NB4 (cell line): ENCODE measurements at places on chromosomes 2 and 18.
A peak's percentile ranks its signal among the peaks of the same experiment; 100 is the strongest.

DNA sequence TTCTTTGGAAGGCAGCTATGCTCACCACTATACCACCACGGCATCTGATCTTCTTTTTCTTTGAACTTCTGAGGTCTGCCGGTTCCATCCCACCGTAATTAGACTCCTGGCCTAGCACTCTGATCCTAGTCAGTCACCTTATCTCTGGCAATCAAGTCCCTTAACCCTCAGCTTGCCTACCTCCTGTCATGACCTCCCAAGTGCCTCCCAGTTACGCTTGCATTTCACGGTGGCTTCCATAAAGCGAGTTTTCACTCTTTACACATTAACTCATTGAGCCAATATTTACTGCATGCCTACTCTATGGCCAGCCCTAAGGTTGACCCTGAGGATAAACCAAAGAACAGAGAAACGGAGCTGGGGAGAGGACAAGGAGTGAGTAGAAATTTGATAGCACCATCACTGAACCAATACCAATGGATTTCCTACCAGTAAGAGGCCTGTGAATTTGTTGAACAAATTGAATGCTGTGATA is 37.8 kb upstream of the TMEM182 start:
- DNase-seq, result no peak

DNA sequence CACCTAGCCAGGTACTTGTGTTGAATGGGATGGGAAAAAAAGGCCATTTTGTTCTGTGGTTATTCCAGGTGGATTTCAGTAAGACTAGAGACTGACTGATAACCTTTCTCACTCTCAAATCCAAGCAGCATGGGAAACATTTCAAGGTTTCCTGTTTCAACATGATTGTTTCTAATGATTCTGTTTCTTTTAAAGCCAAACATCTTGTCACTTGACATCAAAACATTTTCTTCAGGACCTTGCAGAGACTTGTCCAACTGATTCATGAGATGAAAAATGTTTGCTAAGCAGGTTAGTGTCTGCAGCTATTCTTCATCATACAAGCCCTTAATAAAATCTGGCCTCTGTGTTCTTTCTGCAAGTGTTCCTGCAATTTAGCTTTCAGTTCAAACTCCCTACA is 456.5 kb upstream of the CWC22 start:
- no peak for DNase-seq

DNA sequence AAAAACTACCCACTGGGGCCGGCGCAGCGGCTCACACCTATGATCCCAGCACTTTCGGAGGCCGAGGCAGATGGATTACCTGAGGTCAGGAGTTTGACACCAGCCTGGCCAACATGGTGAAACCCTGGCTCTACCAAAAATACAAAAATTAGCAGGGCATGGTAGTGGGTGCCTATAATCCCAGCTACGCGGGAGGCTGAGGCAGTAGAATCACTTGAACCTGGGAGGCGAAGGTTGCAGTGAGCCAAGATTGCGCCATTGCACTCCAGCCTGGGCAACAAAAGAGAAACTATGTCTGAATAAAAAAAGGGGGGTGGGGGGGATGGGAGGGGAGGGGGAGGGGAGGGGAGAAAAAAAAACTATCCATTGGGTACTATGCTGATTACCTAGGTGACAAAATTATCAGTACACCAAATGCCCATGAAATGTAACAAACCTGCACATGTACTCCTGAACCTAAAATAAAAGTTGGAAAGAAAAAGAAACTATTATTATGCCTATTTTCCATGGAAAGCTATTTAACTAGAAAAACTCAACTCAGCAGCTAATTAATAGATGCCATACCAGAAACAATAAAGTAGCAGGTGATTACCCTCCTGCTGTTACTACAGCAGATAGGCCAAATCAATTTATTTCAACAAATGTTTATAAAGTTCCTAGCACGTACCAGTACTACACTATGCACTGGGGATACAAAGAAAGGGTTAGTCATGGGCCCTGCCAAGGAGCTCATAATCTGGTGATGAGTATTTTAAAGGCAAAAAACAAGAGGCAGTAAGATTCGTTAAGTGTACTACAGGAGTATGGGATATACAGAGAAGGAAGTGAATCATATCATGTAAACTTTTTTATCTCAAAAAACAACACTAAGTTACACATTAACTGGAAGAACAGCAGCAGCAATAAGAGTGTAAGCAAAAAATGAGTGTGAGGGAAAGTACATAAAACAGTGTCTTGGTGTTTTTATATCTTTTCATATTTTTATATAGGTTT is 112.8 kb upstream of the SLC39A10 start:
- peak; percentile 56 for DNase-seq

GRCh38 chr18:58175122-58175785 is 131.2 kb downstream of the NEDD4L start:
- DNase-seq, result no peak

DNA sequence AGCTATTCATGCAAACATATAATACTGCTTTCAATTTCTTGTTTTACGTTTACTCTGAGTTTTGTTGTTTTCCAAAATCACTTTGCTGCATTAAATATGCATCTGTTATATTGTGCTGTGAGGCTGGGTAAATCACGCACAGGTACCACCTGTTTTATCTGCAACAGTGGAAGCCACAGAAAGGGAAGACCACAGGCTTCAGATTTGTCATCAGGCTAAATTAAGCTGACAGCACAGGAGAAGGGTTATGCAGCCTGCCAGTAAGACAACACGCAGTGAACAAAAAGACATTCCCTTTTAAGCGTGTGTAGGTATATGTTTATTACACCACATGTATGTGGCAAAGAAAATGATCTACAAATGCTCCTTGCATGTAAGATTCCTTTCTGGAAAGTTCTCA is 38.2 kb downstream of the ZNF516 start:
- no peak for DNase-seq

GRCh38 chr2:229417916-229418315 is 146.8 kb upstream of the PID1 start:
- DNase-seq, result no peak

- DNase-seq, result no peak
Observed at GRCh38 chr18:42977982-42978637, 137.4 kb downstream of the RIT2 start.

DNA sequence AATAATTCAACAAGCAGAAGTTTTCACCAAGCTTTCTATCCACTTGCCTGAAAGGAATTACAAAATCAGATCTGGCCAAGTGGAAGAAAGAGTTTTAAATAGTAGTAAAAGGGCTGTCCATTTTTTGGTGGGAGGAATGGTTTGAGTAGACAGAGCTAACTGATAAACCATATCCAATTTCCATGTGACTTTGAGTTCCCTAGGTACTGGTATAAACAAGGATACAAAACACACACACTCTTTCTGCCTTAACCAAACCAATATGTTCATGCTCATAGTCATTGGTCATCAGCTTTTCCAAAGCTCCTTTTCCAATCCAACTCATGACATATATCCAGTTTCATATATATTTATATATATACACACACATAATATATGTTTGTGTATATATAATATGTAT is 49.5 kb upstream of the REL start:
- DNase-seq, result no peak

DNA sequence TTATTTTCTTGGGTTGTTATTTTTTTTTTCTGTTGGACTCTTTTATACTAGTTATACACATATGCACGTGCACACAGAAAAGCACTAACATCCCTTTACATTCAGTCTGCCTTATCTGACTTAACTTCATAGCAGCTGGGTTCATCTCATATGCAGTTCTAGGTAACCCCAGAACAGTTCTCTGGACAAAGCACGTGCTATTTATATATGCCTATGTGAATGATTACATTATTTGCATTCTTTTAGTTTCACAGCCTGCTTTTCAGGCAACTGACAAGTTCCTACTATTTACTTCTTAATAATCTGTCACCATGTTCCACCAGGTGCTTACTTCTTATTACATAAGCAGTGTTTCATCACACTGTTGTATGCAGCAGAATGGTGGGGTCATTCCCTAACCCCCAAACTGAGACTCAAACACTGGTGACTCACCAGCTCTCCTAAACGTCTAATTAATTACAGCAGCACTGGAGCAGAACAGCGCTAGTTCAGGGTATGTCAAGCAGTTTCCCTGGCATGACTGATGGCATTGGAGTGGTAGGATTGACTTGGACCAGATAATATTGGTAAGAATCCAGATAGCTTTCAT is 372.8 kb downstream of the CLIP4 start:
- no peak for DNase-seq

GRCh38 chr18:63203497-63203896 is 116.1 kb downstream of the BCL2 start:
- no peak for DNase-seq

DNA sequence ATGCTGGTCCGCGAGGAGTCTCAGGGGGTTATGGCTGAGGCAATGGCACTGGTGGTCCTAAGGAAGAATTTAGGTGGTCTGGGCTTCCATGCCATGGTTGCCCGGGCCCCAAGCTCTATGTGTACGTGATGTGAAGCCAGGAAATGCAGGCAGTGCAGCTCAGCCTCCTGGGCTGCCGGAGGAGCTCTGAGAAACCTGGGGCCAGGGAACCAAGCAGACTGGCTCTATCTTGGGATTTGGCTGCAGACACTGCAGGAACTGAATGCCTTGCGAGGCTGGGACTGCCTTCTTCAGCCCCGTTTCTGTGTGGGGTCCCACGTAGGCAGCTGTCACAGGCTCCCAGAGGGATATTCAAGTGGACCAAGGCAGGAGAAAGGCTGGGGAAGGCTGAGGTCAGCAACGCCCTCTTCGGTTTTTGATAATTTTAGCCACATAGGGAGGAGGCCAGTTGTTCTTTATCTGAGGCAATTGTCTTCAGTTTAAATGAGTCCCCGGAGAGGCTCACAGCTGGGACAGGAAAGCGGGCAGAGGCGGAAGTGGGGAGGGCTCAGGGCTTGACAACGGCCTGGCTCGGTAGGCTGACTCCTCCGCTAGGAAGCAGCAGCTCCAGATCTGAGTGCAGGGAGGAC is 77.7 kb downstream of the RHOB start:
- peak; percentile 98 for DNase-seq

- peak; percentile 73 for DNase-seq
Observed at GRCh38 chr2:27710640-27711430, 47.1 kb downstream of the SLC4A1AP start.

DNA sequence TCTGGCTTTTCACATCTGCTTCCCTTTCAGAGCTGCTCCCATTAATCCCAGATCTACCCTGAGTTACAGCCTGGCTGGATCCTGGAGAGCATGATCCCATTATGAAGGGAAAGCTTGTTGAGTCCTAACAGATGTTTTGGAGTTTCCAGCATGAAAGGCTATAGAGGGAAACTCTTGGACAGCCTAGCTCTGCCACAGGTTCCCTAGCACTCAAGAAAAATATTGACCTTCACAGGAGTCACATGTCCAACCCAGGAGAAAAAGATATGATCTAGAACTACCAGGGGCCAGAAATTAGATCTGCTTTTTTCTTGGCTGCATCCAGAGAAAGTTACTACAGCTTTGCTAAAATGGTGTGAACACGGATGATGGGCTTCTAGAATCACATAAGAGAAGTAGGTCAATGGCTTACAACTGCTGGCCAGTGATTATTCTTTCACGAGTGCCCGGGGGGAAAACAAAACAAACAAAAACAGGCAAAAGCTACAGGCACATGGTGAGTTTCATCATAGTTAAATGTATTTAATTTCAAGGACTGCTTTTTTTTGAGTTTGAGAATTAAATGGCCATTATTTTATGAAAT is 15.9 kb downstream of the CCDC93 start:
- no peak for DNase-seq

DNA sequence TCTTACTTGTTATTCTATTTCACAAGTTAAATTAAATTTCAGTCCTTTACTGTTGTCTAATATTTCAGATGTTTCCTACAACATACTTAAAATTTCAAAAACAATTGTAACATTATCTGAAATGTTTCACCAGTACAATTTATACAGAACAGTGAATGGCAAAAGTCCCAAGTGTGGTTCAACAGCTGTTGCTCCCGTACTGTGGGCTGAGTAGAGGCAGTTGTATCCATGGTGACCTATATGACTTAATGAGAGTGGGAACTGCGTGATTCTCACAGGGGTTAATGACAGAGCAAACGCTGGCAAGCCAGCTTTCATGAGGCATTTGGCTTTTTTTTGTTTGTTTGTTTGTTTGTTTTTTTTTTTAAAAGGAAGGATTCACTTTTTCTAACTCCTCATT is 5.3 kb upstream of the PLCL1 start:
- no peak for DNase-seq

DNA sequence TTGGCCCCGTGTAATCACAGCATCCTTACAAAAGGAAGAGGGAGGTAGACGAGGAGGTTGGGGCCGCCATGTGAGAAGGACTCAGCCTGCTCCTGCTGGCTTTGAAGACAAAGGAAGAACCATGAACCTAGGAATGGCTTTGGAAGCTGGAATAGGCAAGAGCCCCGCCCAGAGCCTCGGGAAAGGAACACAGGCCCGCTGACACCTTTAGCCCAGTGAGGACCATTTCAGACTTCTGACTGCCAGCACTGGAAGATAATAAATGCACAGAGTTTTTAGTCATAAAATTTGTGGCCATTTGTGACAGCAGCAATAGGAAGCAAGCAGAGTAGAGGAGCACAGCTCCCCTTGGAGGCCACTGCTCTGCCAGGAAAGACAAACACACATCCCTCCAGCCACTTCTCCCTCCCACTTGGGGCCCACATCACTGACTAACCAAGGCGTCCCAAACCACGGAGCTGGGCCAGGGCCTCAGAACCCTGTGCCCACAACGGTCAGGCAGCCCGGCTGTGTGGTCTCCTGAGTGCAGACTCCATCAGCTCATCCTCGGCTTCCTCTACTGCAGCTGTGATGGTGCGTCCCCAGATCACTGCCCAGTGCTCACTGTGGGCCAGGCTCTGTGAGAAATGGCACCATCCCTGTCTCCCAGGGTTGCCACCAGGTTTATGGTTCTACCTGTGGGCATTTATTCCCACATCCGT is 39.7 kb downstream of the TFCP2L1 start:
- DNase-seq, result no peak

DNA sequence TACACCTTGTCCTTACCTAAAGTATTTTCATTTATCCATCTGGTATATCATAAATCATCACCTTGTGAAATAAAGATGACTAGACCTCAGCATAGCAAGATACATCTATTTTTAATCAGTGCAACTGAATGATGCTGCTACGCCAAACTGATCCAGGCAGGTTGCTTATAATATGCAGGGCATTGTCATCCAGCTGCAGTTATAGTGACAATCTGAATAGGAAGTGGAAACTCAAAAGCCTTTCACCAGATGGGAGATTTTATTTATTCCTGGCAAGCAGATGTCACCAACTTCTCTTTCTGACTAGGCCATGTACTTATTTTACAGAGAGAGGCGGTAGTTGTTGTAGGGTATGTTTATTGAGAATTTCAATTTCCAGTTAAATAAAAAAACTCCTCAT is 747.3 kb downstream of the ADCYAP1 start:
- DNase-seq, result no peak

DNA sequence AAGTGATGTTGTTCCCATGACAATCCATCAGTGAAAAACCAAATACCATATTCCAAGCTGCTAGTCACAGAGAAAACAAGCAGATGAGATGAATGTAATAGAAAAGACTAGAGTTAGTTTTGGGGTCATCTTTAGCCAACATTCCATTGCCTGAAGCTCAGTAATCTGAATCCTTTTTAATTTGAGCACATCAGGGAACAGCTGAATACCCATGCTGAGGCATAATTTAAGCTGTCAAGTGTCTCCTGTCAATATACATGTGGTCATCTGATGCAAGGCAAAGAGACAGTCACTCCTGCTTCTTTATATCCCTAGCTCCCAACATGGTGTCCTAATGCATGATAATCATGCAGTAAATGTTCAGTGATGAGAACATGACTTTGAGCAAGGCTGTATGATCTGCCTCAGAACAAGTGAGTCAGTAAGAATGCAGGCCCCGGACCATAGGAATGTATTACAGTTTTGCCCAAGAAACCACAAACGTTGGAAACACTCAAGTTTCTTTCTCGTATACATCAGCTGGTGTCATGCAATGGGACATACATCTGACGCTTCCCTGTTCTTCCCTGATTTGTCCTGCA is 48.0 kb downstream of the CDK15 start:
- DNase-seq, result no peak
